ENCODE measurements at places on chromosomes 2 and 18.

DNA sequence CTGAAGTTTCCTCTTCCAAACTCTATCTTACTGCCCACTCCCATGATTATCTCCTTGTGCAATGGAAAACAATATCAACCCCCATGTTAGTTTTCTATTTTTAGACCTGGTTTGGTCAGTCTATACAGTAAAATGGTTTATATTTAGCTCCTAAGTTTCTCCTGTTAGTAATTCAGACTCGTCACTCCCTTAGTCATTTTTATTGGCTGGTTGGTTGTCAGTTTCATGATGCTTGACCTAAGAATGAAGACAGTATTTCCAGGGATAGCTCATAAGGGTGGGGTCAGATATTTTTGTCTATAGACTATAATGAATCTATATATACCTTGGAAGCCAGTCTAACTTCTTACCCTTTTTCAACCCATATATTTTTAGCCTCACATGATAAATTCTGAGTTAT is 61.4 kb upstream of the NEUROD1 start:
- DNase-seq, result no peak

DNA sequence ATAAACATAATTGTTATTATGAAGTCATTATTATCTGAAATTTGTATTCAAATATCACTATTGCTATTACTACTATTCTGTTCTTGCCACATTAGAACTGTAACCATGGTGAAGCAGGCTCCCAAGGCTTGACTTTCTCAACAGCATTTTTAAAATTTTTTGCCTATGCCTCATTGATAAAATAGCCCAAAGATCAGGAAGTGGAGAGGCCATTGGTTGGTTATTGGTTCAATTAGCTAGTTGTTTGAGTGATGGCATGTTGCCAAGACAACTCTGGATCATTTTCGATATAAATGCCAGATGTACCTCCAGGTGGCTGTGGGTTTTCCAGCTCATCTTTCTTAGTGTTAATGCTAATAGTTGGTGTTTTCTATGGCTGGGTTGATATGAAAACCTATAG is 513.5 kb downstream of the TRIB2 start:
- DNase-seq, result peak; percentile 73

DNA sequence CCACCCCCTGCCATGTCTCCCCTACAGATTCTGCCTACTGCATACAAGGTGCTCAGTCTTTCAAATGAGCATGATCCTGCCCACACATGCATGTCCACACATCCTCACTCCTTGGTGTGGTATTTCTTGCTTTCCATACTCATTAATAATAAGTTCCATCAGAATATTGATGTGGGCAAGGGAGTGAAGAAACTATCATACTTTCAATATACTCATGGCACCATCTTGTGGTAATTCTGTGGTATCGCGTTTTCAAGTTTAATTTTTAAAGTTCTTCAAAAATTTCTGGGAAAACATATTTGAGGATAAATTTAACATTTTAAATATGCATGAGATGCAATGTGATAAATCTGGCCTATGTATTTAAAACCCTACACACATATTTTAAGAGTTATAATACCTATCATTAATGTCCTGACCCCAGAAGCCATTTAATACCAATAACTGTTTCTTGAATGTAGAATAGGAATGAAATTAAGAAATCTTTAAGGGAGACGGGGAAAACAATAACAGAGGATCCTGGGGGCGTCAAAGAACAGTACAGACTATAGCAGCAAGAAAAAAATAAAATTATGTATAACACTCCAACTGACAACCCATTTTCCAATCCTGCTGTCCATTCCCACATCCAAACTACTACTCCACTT is 110.1 kb downstream of the ZNF385B start:
- DNase-seq, result peak; percentile 56

DNA sequence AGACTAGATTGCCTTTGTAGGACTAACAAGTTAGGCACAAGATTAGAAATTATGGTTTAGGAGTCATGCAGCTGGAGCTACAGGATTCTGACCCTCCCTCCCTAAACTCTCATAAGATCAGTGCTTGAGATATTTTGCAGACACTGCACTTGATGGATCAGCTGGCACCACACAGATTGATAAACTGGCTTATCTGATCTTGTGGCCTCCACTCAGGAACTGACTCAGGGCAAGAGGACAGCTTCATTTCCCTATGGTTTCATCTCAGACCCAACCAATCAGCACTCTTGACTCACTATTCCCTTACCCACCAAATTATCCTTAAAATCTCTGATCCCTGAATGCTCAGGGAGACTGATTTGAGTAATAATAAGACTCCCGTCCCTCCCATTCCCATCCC is 152.3 kb downstream of the DIS3L2 start:
- DNase-seq, result peak; percentile 22

DNA sequence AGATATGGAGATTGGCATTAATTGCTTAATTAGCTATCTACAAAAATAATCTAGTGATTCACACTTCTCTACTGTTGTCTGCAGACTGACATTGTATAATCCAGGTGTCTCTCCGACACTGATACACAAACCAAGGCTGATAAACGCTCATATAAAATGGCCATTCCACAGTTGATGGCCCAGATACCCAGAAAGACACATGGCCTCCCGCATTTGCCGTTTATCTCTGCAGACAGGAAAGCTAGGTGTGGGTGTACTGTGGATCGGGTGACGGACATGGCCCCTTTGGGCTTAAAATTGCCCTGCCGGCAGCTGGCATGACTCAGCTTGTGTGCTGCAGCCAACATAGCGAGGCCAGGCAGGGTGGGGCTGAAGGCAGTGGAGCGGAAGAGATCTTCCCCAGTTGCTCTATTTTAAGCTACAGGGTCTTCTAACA is 18.5 kb downstream of the PMAIP1 start:
- peak; percentile 68 for DNase-seq

- DNase-seq, result no peak
Measured at GRCh38 chr2:169822785-169823392, 1.8 kb downstream of the METTL5 start.

GRCh38 chr18:3851159-3851558 is 401.2 kb downstream of the TGIF1 start:
- no peak for DNase-seq

- peak; percentile 36 for DNase-seq
Measured at GRCh38 chr18:61553045-61553659, 219.9 kb downstream of the CDH20 start.

DNA sequence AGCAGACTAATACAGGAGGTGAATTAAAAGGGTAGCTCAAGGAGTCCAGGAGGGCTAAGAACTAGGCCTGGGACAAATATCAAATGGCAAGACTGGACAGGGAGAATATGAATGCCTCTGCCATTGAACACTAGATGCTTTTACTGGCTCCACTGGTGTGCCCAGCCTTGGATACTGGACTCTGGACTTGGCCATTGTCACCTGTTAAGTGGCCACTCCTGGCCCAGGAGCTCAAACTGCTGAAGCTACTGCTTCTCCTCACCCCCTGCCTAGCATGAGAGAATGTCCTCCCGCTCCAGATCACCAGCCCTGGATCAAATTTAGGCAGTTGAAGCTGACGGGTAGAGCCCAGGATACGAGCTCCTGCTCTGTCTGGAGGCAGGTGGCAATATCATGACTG is 170.8 kb downstream of the DDX1 start:
- DNase-seq, result no peak

DNA sequence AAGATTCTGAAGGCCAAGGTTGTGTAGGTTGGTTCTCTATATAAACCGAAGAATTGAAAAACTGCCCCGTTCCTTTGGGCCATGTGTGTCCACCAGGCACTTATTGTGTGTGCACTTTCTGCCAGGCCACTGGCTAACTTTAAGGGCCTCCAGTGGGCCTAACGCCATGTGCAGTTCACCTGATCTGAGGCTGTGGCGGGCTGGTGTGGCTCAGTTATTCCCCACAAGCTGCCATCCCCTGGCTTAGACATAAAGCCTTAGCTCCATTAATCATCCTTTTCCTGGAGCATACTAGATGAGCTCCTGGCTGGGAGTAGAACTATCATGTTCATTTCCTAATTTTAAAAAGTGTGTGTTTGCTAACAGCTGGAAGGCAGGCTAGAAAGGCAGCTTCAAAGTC is 304.1 kb upstream of the TNP1 start:
- DNase-seq, result no peak

DNA sequence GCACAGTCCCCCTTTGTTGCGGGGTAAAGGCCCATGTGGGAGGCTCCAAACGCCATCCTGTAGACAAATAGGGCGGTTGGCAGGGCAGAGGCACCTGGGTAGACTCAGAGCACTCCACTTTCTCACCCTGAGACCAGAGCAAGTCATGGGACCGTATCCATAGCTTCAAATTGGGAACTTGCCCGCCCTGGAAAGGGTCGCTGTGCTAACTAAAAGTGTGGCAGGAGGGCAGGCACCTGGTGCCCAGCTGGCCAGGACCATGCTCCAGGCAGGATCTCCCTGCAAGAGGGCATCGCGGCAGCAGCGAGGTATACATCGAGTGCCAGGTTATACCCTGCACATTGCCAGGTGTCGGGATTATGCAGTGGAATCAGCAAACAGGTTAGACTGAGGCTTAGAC is 20.8 kb upstream of the SCLY start:
- no peak for DNase-seq

All from NCI-H82 (cell line).